ENCODE measurements at places on chromosomes 11 and 22.
A peak's percentile ranks its signal among the peaks of the same experiment; 100 is the strongest.

DNA sequence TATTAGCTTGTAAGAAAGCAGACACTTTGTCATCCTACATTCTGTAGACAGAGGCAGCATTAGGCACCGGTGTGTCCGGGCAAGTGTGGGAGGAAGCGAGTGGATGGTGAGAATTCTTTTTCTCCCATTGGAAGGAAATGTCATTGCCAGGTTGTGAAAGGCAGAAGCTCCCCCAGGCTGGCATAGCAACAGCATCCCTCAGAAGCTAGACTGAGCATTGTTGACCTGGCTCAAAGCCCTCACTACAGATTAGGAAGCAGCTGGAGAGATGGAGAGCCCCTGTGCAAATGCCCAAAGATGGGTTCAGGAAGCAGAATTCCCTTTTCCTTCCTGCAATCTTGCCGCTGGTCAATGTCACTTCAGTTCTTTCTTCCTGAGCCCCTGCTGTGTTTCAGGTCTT, 1299.3 kb downstream of the TBC1D22A start:
- DNase-seq, result no peak

DNA sequence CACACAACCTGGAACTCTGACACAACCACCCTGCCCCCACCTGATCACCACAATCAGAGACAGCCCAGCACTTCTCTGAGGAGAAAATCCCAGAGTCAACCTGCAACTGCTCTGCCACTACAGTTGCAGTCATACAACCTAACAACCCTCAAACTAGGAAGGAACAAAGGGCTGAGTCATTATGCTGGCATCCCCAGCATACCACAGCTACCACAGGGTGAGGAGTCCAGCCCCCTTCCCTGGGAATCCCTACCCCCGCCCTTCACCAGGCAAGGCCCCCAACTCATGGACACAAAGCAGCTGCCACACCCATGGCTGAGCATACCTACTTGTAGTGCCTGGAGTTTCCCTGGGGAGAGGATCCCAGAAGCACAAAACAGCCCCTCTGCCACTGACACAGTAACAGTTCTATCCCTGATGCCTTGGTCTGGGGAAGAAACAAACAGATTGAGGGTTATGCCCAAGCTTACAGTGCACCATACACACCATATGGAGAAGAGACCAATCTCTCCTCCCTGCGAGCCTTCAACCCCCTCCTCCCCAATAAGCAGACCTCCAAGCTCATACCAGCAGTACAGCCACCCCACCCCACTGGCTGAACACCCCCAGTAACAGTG, 68.5 kb upstream of the C11orf58 start:
- no peak for DNase-seq

GRCh38 chr22:49811020-49811791, 16.5 kb downstream of the BRD1 start:
- DNase-seq, result no peak

GRCh38 chr11:108561535-108561991, 32.0 kb downstream of the EXPH5 start:
- no peak for DNase-seq

- no peak for DNase-seq
These were observed 21.6 kb upstream of the BBOX1 start for GRCh38 chr11:27018902-27019529.

GRCh38 chr22:39444247-39444800, 12.5 kb upstream of the MGAT3 start:
- peak; percentile 74 for DNase-seq

DNA sequence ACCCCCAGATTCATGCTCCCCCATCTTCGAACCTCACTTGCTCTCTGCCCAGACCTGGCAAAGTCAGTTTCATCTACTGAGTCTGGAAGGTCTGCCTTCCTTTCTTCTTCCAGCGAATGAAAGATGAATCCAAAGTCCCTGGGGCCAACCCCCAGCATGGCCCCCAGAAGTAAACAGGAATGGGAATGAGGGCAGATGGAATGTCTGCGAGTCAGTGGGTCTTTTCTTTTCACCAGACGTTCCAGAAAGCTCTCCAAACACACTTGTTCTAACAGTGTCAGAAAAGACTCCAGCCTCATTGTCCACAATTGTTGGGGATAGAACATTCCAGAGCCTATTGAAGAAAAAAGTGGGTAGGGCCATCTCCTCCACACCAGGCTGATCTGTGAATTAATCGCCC, 28.6 kb downstream of the RIBC2 start:
- no peak for DNase-seq

DNA sequence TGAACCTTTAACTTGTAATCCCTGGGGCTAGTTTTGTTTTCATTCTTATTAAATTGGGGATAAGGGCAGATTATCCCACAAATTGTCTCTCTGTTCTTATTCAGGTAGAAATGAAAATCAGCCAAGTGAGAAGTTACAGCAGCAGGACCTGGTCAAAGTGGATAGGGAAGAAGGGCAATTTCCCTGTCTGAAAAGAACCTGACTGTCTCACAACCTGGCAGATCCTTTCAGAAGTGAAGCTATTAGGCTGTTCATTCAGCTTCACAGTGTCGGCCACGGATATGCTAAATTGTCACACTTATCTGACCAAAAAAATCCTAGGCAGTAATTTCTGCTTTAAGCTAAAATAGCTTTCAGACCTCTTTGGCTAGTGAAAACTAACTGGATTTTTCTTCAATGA, 712.6 kb upstream of the ANO5 start:
- no peak for DNase-seq

GRCh38 chr11:75496305-75496752, 29.4 kb downstream of the GDPD5 start:
- peak; percentile 54 for DNase-seq

- DNase-seq, result no peak
These were observed 25.0 kb downstream of the MN1 start for GRCh38 chr22:27776650-27776958.

- DNase-seq, result no peak
These were observed 392.3 kb upstream of the ARHGAP42 start for GRCh38 chr11:100294748-100295147.

DNA sequence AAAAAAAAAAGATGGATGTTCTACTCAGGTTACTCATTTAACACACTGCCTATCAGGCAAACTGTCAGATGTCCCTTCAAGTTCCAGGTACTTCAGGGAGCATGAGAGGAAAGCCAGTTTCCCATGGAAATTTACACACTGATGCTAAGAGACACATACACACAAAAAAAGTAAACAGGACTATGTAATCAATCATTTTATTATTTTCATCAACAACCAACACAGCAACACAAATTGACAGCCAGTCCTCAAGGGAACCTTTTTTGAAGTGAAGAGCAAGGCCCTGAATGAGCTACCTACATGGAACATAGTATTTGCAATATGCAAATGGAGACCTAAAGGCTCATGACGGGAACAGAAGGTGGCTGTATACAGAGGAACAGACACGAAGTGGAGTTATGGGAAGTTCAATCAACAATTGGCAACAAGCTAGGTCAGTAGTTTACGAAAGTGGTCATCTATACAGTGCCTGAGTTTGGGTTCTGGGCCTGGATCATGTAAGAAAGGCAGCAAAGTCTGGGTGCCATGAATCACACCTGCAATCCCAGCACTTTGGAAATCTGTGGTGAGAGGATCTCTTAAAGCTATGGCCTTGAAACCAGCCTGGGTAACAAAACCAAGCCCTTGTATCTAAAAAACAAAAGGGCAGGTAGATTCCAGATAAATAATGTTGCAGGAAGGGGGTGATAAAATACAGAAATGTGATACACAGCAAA, 12.6 kb upstream of the WDR74 start:
- DNase-seq, result peak; percentile 69

- no peak for DNase-seq
These were observed 15.8 kb downstream of the OR10D3 start for GRCh38 chr11:124198897-124199296.

All from Karpas-422 (cell line).